ENCODE measurements at places on chromosomes 5 and 9.

GRCh38 chr9:114143234-114143633 lies 12.1 kb upstream of the COL27A1 start:
- DNase-seq: no peak

DNA sequence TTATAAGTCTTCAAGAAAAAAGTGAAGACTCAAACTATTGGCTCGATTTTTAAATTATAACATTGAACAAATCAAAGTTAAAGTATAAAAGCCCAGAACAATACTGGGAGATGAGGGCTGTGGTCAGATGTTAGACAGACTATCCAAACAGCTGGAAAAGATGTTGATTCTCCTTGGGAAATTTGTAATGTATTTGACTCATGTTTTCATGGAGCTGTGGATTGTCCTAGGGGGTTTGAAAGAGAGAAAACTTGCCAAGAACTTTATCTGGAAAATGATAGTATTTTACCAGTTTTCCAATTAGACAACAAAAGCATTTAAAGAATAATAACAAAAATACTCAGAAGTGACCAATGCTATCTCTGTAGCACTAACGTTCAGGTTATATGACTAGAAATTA lies 339.2 kb downstream of the ARL15 start:
- DNase-seq: no peak

DNA sequence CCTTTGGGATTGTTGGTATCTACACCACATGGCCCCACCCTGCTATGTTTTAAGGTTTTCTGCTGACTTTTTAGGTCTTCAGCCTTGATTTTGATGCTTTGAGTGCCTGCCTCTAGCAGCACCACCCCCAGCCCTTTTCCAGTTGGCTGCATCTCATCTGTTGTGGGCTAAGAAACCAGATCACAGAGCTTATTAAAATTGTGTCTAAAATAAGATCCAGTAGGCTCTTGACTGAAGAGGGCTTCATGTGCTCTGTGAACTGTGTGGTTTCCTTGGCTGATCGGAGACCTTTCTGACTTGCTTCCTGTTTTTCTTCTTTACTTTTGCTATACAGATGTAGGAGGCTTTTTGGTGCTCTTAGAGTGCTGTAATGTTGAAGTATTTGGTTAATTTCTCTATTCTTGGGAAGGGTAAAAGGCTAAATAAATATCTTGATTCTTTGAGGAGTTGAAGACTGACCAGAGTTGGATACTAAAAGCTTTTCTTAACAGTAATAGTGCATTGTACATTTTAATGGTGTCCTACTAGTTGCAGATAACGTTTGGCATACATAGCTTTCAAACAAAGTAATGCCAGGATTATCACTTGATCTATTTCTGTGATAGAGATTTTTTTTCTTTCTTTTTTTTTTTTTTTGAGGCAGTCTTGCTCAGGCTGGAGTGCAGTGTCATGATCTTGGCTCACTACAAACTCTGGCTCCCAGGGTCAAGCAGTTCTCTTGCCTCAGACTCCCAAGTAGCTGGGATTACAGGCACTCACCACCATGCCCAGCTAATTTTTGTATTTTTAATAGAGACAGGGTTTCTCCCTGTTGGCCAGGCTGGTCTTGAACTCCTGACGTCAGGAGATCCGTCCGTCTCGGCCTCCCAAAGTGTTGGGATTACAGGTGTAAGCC lies 4.5 kb downstream of the UBE2D2 start:
- peak; percentile 27 for DNase-seq

- DNase-seq: peak; percentile 23
These were observed 63.3 kb upstream of the SLCO6A1 start for GRCh38 chr5:102561894-102562760.

- DNase-seq: no peak
These were observed 80.9 kb upstream of the ALDH1B1 start for GRCh38 chr9:38311382-38312270.

- DNase-seq: peak; percentile 52
These were observed 177.2 kb downstream of the OSTF1 start for GRCh38 chr9:75265525-75265972.

- no peak for DNase-seq
These were observed 32.2 kb upstream of the TGFBI start for GRCh38 chr5:135996611-135997010.

GRCh38 chr9:122883125-122883524 lies 22.0 kb downstream of the RC3H2 start:
- no peak for DNase-seq

GRCh38 chr5:127014573-127014972 lies 15.8 kb downstream of the MARCHF3 start:
- no peak for DNase-seq

- no peak for DNase-seq
These were observed 123.2 kb downstream of the DOCK2 start for GRCh38 chr5:169760229-169760628.

Data from stimulated activated CD4-positive, alpha-beta T cell treated with anti-CD3 and anti-CD28 coated beads, Interleukin-2, amount 100 ng/mL, for 24 hours (primary cell).